ENCODE measurements at places on chromosomes 3 and 15.

GRCh38 chr3:26962492-26963360 is 340.2 kb downstream of the LRRC3B start:
- no peak for DNase-seq

DNA sequence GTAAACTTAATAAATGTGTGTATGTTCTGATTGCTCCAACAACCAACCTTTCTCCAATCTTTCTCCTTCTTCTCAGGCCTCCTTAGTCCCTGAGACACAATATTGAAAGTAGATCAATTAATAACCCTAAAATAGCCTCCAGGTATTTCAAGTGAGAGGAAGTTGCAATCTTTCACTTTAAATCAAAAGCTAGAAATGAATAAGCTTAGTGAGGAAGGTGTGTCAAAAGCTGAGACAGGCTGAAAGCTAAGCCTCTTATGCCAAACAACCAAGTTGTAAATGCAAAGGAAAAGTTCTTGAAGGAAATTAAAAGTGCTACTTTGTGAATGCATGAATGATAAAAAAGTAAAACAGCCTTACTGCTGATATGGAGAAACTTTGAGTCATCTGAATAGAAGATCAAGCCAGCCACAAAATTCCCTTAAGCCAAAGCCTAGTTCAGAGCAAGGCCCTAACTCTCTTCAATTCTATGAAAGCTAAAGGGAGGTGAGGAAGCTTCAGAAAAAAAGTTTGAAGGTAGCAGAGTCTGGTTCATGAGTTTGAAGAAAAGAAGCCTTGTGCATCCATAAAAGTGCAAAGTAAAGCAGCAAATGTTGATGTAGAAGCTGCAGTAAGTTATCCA is 38.6 kb downstream of the CCDC80 start:
- no peak for DNase-seq

DNA sequence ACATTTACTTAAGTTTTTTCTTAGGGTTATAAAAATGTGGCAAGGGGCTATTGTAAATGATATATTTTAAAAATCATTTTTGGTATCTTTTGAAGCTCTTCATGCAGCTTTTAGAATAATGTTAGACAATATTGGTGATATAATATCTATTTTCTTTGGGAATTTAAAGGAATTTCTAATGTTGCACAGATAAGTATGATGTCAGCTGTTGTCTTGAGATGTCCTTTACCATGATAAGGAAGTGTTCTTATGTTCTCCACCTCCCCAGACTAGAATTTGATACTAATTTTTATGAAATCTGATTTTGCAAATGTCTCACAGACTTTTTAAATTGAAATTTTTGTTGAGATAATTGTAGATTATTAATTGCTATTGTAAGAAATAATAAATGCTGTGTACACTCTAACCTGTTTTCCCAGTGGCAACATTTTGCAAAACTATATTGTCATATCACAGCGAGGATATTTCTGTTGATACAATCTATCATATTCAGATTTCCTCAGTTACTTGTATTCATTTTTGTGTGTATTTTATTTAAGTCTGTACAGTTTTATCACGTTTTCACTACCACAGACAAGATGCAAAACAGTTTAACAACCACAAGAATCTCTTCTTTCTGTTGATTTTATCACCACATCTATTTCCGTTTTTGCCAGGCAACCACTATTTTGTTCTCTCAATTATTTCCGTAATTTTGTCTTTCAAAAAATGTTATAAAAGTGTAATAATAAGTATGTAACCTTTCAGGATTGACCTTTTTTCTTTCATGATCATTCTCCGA is 55.4 kb downstream of the SPRED1 start:
- no peak for DNase-seq

GRCh38 chr15:35055416-35056105 is 29.5 kb downstream of the NANOGP8 start:
- DNase-seq, result no peak

DNA sequence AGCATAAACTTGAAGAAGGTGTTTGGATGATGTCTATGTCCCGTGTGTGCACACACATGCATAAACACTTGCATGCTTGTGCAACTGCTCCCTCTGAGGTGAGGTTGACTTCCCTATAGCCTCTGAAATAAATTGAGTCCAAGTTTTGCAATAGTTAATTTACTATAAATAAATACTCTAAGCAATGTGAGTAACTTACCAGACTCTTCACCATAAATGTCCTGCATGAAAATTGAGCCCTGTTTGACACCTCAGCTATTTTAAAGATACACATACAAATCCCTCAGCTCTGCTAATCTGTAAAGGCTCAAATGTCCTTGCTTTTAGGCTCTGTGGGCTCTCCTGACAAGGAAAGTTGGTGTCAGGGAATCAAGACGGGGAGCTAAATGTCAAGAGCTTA is 37.1 kb downstream of the GJD2 start:
- DNase-seq, result no peak

GRCh38 chr3:142597906-142598305 is 1.7 kb downstream of the PLS1 start:
- no peak for DNase-seq

GRCh38 chr3:195150181-195151118 is 120.5 kb downstream of the XXYLT1 start:
- no peak for DNase-seq

GRCh38 chr15:86082619-86083380 is 3.1 kb downstream of the AGBL1 start:
- DNase-seq, result no peak

GRCh38 chr3:159823780-159824179 is 164.9 kb upstream of the IL12A start:
- DNase-seq, result no peak

DNA sequence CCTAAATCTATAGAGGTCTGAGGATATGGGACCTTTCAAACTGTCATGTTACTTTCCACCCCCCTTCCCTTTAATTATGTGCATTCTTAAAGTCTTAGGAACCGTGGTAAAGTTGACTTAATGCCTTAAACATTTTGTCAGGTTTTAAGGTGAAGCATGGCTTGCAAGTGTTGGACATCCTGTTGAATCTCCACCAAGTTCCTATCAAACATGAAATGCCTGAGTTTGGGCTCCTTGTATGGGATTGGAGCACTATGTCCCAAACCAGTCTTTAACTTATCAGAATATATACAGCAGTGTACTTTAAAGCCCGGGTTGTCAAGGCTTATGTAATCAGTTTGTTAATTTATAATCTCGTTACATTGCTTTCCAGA is 1.1 kb downstream of the SNRK start:
- no peak for DNase-seq

DNA sequence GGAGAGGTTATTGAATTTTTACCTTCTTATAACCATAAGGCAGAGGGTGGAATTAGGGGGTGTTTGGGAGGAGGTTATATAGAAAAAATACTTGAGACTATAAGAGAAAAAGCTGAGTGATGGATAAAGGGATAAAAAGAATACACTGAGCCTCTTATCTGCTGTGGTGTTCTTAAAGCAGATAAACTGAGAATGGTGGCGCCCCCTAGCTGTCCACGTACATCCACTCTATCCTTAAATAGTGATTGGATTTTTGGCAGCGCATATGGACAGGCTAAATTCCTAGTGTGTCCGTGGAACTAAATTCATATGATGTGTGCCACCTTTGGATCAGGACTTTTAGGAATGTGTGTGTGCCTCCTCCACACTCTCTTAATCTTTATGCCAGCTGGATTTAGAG is 121.1 kb downstream of the OXSM start:
- no peak for DNase-seq

DNA sequence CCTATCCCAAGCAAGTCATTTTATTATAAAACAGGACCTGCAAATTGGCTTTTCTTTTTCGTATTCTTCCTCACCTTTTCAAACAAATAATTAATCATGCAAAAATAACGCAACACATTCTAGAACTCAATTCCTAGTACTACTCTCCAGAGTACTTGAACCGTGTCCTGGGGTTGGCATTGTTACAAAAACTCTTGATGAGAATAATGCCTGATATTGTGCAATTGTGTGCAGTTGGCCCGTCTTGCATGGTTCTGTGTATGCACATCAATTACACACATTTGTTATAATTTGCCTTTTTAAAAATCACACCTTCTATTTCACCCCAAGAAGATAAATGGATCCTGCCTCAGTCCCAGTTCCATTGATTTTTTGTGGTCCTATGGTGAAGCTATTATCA is 205.4 kb downstream of the EPHB1 start:
- DNase-seq, result no peak

GRCh38 chr3:149969110-149969939 is 1.4 kb downstream of the PFN2 start:
- DNase-seq, result peak; percentile 60

DNA sequence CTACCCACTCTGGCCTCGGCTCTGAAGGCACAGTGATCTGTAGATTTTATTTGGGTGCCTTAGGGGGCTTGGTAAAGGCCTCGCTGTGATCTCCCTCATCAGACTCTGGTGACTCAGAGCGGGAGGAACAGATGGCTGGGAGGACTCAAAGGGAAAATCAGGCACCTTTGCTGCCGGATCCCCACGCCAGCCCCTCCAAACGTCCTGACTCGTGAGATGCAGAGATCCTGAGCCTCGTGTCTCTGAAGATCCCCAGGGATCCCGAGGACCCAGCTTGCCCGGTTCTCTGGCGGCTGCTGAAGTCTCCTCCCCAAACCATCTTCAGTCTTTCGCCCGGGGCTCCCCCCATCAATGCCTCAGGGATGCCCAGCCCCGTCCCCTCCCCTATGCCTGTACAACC is 32.8 kb downstream of the MUC20 start:
- no peak for DNase-seq

DNA sequence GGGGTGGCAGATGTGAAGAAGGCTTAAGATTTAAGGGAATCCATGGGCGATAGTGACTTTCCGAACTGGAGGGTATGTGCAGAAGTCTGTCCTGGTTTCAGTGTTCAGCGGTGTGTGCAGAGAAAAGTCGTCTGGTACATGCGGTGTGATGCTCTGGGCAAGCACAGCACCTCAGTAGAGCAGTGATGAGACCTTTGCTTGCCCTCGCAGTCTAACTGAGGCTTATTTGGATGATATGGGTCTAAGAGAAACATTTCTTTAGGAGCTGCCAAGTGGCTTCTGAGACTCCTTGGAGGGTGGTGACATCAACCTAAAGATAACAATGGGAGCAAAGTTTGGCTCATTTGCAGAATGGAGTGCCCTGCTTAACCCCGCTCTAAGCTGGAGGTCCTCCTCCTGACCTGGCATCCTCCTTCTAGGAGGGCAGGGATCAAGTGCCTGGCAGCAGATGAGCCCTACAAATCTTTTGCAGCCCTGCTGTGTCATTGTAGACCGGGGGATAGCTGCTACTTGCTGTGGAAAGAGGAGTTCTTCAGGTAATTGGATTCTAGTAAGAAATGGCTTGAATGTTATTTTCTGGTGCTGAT is 228.1 kb upstream of the AZI2 start:
- DNase-seq, result no peak

Data from gastrocnemius medialis (tissue), 4 donors.